HCEC 1CT (cell line): ENCODE measurements at places on chromosomes 2 and 18.
A peak's percentile ranks its signal among the peaks of the same experiment; 100 is the strongest.

DNA sequence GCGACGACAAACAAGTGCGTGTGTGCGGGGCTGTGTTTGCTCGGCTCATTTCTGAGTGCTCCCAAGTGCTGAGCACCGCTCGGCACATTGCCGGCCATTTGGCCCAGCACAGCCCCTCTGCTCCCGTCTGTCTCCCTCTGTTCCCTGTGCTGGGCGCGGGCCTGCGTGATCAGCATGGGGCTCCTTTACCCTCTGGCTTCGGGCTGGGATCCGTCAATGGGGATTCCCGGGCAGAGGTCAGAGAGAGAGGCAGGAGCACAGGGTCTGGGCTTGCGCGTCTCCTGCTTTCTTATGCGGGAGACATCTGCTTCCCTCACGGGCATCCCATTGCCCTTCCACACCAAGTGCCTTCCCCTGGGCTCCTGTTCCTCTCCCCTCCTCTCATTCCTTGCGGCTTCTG lies 234.0 kb downstream of the ACKR3 start:
- no peak for DNase-seq

- no peak for DNase-seq
Measured at GRCh38 chr18:41972067-41972925, 17.3 kb downstream of the PIK3C3 start.

- DNase-seq = no peak
Measured at GRCh38 chr2:109601783-109602182, 12.0 kb downstream of the SEPTIN10 start.

DNA sequence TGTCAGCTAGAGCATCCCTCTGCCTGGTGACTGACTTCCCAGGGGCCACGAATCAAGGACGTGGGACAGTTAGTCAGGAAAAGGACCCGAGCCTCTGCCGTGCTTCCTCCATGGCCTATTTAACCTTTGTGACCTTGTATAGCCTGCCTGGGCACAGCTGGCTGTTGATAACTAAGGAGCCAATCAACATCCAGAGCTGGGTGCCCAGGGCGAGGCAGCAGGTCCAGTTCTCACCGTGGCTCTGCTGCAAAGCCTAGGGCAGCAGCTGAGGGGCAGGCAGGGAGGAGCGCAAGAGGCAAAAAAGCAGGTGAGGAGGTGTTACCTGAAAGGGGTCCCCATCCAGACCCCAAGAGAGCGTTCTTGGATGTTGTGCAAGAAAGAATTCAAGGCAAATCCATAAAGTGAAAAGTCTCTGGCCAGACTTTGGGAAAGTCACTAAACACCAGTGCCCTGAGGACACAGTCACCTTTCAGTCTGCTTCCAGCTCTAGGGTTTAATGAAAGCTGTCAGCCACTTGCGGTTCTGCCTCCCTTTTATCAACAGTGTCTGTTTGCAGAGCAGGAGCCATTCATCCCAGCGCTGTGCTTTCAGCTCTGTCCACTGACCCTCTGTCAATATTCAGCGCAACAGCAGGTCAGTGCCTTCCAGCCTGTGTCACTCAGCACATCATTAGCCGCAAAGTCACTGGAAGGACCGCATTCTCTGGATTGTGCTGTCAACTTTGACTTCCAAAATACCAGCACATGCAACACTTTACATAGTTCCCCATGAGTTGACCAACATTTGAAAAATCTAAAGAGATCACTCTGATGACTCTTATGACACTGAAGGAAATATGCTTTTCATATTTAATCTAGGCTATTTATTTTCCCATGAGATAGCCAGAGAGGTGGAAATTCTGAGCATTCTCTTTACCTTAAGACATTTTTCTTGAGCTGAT lies 38.6 kb upstream of the ASAP2 start:
- no peak for DNase-seq

- peak; percentile 37 for DNase-seq
Measured at GRCh38 chr2:113219889-113220641, 46.3 kb downstream of the PSD4 start.

DNA sequence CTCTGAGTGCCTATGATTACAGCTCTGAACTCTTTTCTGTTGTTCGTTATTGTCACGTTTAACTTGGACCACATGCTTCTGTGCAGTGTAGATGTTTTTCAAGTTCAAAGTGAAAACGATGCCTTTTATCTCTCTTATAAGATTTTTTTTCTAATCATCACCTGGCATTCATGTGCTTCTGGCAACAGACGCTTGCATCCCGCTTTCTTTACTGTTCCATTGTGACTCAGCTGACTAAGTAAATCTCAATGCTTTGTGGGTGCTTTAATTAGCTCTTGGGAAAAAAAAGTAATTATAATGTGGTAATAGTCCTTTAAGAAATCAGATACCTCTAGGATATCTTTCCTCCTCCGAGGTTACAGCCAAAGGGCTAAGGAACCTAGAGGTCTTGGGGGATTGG lies 31.2 kb upstream of the RMP24 start:
- no peak for DNase-seq

GRCh38 chr2:127421871-127422558 lies 3.8 kb downstream of the PROC start:
- no peak for DNase-seq

- DNase-seq = no peak
Measured at GRCh38 chr2:174881678-174882077, 117.4 kb upstream of the CHRNA1 start.

GRCh38 chr18:8389391-8390340 lies 219.6 kb upstream of the RAB12 start:
- peak; percentile 62 for DNase-seq

DNA sequence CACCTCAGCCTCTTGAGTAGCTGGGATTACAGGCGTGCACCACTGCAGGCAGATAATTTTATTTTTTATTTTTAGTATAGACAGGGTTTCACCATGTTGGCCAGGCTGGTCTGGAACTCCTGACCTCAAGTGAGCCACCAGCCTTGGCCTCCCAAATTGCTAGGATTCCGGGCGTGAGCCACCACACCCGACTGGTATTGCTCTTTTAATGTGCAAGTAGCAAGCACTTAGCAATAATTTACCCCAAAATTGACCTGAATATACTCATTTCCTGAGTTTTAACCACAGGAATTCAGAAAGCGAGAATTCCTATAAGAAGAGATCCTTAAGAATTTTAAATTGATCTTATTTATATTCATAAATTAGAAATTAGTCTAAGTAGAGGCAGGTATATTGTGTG lies 169.1 kb downstream of the CDH2 start:
- DNase-seq = peak; percentile 47

- DNase-seq = no peak
Measured at GRCh38 chr2:177231270-177231669, 18.7 kb downstream of the HNRNPA3 start.

DNA sequence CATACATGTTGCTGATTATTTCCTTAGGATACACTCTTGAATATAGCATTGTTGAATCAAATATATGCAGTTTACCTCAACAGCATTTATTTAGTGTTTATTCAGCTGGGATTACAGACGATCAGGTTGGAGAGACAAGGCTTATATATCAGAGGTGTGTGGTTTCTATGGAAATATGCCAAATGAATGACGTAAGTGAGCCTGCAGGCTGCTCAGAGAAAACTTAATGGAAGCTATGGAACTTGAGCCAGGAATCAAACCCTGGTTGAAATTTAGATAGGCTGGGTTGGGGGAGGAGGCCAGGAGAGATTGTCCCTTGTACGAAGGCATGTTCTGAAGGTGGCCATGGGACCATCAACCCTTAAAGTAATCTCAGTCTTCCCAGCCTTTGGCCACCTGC lies 79.5 kb downstream of the INPP4A start:
- DNase-seq = no peak

GRCh38 chr2:39665811-39666490 lies at the start of gene TMEM178A:
Gene TMEM178A (plus strand): TSS chr2:39665917. CDS start chr2:39665975, 58 bp downstream.
- no peak for DNase-seq

- peak; percentile 16 for DNase-seq
Measured at GRCh38 chr18:76209597-76209996, 285.4 kb downstream of the ZNF516 start.

GRCh38 chr2:25378731-25379490 lies 37.2 kb upstream of the DNMT3A start:
- DNase-seq = no peak
